Aorta (tissue), 5 donors: ENCODE measurements at places on chromosomes 7 and 10. TPM values are rescaled to one million over a fixed set of nuclear protein-coding genes. Genes with fewer than 3 reads are reported as not detected.
A peak's percentile ranks its signal among the peaks of the same experiment; 100 is the strongest.

DNA sequence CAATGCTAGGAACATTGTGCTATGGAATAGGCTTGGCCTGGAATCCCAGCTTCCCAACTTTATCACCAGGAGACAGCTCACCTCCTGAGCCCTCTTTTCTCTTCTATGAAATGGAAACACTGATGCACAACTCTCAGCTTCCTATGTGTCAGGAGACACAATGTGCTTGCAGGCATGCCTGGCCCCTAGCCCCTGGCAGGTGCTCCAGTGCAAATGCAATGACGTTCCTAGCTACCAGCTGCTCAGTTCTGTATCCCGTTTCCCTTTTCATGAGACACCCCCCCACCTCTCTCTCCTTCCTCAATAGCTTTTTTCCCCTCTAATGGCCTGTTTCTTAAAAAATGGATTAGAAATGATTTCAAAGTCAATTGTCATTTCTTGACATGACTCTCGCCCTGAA, 30.7 kb downstream of the HABP2 start:
- no peak for DNase-seq

DNA sequence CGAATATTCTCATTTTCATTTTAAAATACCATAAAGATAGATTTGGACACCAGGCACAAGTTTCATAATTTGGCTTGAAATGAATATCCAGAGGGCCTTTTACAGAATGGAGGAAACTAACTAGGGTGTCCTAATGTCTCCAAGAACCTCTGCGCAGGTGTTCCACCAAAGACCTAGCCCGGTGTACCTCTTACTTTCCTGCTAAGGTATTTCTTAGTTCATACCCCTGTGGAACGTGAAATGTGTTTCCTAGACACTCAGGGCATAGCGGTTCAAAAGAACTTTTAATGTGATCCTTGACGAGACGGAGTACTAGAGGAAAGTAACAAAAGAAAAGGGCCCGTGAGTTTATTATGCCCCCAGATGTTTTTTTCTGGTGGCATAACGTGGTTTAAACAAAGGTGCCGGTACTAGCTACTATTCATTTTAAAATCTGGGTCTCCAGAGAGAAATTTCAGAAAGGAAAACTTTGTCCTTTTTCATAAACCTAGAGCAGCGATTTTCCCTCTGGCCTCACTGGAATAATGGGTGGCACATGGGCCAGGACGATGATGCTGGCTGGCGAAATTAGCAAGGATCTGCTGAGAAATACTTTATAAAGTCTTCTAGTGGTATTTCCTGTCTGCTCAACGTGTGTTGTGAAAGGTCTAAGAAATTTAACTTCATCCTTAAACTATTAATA, 1.4 kb downstream of the APBB1IP start:
- DNase-seq, result no peak

DNA sequence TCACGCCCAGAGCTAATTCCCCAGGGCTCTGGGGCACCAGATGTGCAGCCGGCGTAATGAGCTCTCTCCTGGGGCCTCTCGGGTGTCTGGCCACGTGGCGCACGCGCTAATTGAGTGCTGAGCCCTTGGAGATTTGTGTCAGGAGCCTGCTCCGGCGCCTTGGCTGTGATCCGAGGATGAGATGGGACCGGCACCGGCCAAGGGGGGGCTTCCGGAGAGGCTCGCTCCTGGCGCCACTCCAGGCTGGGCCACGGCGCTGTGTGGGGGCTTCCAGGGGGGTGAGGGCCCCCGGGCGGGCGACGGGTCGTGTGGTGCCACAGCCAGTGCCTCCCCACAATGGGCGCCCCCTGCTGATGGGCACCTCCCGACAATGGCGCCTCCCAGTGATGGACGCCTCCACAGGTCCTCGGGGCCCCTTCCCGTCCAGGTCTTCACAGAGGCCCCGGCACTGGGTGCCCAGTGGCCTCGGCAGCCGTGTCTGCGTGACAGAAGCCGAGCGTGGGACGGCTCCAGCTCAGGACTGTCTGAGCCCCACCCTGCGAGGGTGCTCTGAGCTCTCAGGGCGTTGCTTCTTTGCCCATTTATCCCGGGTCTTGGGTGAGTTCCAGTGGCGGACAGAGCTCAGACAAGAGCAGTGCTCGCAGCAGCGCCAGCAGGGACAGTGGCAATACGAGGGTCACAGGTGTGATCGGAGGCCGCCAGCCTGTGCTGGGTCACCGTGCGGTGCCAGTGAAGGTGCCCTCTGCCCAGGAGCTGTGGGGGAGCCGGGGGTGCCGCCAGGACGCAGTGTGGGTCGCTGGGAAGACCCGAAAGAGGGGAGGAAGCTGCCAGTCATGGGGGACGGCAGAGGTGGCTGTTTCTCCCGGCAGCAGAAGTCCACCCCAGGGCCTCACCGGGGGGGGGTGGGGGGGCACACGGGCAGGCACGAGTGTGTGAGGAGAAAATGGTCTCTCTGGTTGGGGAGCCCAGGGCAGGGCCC, 8.2 kb upstream of the NKX6-2 start:
- DNase-seq, result no peak

DNA sequence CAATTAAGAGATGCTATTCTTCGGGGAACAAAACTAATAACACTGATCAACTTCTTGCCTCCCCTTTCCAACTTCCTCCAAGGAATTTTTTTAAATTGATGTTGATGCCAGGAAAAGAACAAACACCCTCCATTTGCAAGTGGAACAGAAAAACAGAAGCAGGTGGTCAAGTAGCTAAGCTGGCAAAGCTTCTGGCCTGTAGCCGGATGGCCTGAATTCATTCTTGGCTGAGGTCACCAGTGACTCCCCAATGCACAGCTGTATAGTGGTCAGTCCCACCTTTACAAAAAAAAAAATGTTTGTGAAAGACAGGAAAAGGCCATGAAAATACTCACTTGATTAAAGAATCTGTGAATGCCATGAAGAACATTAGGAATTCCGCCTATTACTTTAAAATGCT, 39.1 kb downstream of the DOCK4 start:
- no peak for DNase-seq

DNA sequence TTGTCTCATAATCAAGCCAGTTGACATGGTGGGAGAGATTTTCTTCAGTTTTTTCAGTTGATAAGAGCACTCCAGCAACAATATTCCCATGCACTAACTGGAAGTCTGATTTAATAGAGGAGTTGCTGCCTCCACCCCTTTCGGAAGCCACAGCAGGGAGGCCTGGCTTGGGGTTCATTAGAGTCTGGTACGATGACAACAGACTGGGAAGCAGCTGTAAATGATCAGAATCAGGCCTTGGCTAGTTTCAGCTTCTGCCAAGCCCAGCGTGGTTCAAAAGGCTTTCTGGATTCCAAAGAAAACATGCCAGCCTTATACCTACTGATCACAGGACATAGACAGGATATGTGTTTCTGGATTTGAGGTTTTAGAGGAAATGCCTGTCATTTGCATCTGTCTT, 274.0 kb downstream of the CSTF2T start:
- peak; percentile 44 for DNase-seq

GRCh38 chr10:57897611-57898010, 370.1 kb downstream of the IPMK start:
- DNase-seq, result no peak

GRCh38 chr10:98619446-98619845, 172.7 kb upstream of the HPS1 start:
- DNase-seq, result no peak

GRCh38 chr7:33981671-33982424, 76.5 kb downstream of the BMPER start:
- no peak for DNase-seq

DNA sequence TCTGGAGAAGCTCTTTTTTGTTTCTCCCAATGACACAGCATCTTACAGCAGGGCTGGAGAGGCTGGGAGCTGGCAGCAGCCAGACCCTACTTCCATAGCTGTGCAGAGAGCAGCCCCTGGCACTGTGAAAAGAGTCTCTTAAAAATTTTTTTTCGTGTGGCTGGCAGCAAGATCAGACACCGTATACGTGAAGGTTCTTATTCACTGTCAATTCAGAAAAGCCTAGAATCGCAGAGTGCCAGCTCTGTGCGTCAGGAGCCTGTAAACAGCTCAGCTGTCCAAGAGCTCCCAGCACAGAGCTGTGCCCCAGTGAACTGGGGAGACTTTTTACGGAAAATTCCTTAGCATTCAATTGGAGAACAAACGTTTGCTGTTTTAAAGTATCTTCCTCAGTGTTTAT, 6.5 kb downstream of the BAG3 start:
- DNase-seq, result no peak

DNA sequence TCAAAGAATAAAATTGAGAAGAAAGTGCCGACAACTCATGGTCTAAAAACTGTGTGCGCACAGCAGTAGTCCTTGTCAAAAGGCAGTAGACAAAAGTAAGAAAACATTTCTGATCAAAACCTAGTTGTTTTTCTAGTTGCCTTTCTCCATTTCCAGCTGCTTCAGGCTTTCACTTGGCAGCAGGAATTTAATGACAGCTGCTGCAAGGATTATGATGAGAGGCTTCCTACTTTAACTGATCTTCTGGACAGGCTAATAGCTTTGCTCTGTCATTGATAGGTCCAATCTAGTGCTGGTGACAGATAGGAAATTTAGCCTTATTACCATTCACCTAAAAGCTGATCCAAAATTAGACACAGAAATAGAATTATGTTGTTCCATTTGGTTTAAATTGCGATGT, 110.7 kb upstream of the SEMA3C start:
- DNase-seq, result no peak

GRCh38 chr10:11373717-11374171, 237.7 kb downstream of the USP6NL start:
- no peak for DNase-seq

GRCh38 chr10:27506280-27506679, 2.2 kb downstream of the RAB18 start:
- DNase-seq, result no peak

DNA sequence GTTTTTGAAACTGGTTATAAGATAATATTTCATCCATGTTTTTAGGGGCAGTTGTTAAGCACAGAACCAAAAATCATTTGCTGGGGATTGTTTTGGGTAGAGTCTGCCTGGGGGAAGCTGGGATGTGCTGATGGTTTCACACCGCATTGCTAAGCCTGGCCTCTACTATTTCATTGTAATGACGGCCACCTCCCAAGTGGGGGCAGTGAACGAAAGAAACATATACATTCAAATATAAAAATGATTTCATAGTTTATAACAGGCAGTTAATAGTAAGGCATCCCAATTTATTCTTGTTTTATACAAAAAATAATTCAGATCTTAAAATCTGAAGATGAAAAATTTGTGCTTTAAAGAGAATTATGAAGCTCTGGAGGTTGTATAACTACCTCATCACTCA, 750.8 kb downstream of the REEP3 start:
- no peak for DNase-seq

DNA sequence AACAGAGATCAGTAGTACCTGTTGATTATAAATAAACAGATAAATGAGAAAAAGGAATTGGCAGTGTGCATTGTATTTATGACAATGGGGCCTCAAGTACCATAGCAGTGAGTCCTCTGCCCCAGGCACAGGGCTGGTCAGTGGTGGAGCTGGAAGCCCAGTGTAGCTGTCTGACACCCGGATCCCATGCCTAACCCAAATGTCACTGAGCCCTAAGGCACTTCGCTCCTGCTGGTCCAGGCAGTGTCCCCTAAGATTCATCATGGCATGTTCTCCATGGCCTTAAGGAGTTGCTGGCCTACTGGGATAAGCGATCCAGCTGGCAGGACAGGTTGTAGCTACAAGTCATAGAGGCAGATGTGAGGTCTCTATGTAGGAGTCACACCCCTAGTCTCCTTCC, 3.3 kb upstream of the ZNF736 start:
- no peak for DNase-seq

- DNase-seq, result no peak
These were observed 5.1 kb downstream of the TCTN3 start for GRCh38 chr10:95688648-95689047.

GRCh38 chr10:121284936-121285335, 313.3 kb downstream of the FGFR2 start:
- no peak for DNase-seq

DNA sequence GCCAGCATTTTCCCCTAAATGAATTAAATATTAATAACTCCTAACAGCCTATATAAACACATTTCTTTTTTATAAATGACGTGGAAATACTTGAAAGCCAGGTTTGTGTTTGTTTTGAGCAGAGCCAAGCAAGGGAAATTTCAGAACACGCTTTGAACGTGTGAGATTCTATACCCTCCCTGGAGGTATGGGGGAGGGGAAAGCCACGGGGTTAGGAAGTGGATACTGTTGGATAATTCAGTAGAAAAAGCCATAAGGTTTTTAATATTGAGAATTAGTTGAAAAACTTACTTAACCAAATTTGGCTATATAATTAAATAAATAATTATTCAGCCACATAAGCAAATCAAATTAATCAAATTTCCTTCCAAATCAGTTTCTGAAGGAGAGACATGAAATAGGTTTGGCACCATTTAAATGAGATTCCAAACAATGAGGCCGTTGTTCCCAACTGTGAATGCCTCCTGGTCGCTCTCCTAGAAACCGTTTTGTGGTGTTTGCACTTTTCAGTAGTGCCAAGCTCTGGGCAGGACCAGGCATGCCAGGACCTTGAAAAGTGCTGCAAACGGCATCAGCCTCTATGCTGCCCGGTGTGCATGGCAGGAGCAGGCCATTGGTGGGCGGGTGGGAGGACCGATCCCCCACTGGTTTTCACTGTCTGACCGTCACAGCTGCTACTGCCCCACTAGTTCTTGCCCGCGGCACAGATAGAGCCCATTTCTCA, 88.1 kb downstream of the SEPTIN14 start:
- DNase-seq, result no peak

DNA sequence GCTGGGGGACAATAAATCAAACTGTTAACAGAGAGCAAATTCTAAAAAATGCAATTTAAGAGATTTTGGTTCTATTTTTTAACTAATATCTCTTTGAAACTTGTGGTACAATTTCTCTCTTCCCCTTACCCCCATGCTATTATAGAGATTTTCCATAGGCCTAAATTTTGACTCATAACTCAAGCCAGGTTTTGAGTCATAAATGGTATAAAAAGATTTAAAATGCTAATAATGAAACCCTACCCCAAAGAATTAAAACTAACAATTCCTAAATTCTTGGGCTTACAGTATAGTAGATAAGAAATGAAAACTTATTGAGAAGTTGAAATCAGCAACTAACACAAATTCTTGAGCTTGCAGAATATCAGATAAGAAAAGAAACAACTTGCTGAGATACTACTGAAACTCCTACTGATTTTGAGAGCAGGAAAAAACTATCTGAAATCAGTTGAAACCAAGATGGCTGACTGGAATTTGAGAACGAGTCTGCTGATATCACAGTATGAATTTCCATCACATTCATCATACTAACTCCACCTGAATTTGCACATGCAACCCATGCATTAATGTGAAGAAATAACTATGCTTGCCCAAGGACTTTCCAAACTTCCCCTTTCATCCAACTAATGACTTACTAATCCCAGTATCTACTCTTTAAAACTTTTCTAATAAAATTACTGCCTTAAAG, 36.3 kb downstream of the POT1 start:
- DNase-seq, result no peak

- DNase-seq, result no peak
These were observed 9.8 kb upstream of the CYP2C18 start for GRCh38 chr10:94673614-94674321.

GRCh38 chr10:85100495-85100894, 772.1 kb downstream of the CCSER2 start:
- no peak for DNase-seq

The SLC26A3 gene
- not detected for total RNA-seq

The TMEM225B gene
- 0.52 TPM for total RNA-seq

The MAGI2 gene
- 25.5 TPM for total RNA-seq

The PBLD gene
- 7.7 TPM for total RNA-seq

The UNC5B gene
- total RNA-seq, result 7.9 TPM

The SPOCK2 gene
- total RNA-seq, result 7.3 TPM

The ERVW-1 gene
- total RNA-seq, result not detected

The EPC1 gene
- 42.4 TPM for total RNA-seq

The TLX1 gene
- not detected for total RNA-seq

The SMO gene
- total RNA-seq, result 17.6 TPM

The LIPK gene
- not detected for total RNA-seq

The PGAM2 gene
- total RNA-seq, result 4.1 TPM

The LIPN gene
- 0.58 TPM for total RNA-seq

The HOXA4 gene
- 5.6 TPM for total RNA-seq

The CEP55 gene
- total RNA-seq, result 1.4 TPM
